Colonic mucosa (tissue), 4 donors: ENCODE measurements at places on chromosomes 12 and 14. TPM values are rescaled to one million over a fixed set of nuclear protein-coding genes. Genes with fewer than 3 reads are reported as not detected.
A peak's percentile ranks its signal among the peaks of the same experiment; 100 is the strongest.

Gene SUDS3
- total RNA-seq = 51.8 TPM

Gene ESR2
- total RNA-seq = 0.85 TPM

Gene DIO2
- total RNA-seq = 1.9 TPM

Gene TEDC1
- 55.7 TPM for total RNA-seq

Gene AQP2
- total RNA-seq = not detected

Gene BATF
- total RNA-seq = 1.3 TPM

DNA sequence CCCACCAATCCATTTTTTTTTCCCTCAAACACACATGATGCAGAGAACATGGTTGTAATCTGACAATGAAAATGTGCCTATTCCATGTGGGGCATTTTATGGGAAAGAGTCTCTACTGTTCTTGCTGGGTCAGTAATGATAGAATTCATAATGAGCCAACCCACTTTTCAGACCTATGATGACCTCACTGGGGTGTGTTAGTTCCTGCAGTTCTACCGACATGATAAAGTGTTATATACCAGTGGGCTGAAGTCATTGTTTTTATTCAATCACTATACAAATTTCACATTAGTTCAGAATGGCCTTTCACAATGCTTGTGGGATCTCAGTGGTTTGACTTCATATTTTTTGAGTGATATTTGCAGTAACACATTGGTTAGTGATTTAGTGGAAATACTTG lies 47.5 kb downstream of the PPFIBP1 start:
- no peak overlapping the region for H3K27ac ChIP-seq
- no peak for DNase-seq
- H3K4me1 ChIP-seq = no peaks in the 10 kb centered on the region

DNA sequence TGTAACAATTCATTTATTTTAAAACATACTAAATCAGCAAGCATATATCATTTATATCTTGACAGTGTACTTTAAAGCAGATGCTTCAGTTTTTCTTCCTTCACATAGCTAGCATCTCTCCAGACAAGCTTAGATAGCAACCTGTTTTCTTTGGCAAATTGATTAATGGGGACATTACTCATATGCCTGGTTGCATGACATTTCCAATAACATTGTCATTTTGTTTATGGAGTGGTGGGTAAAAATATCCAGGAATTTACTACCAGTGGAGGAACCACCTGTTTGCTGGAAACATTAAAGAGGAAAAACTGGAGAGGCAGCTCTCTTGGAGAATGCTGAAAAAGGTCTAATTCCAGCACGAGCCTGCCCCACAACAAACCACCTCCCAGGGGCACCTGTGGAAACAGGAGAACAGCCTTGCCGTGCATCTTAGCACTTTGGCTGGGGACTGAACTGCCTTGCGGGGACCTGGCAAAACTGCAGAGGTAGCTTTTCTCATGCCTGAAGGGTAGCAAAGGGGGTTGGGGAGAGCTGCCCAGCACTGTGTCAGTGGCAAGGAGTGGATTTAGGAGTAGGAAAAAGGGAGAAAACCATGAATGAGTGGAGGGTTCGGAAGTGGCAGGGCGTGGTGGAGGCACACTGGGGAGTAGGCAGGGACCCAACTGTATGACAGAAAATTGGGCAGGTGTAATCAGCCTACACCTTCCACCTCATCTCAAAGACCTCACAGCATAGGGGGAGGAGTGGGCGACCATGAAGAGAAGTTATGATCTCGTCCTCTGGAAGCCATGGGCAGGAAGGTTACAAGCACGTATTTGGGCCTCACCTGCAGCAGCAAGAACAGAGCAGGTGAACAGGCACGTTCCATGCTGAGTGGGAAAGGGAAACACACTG lies 11.7 kb upstream of the CREBL2 start:
- no peaks in the 10 kb centered on the region for H3K4me1 ChIP-seq
- H3K36me3 ChIP-seq = no peaks in the 10 kb centered on the region
- DNase-seq = no peak
- no peak overlapping the region for H3K4me3 ChIP-seq

- H3K36me3 ChIP-seq = peaks cover 5% of the 10 kb centered on the region
- no peak overlapping the region for H3K4me3 ChIP-seq
- H3K4me1 ChIP-seq = no peaks in the 10 kb centered on the region
- H3K27ac ChIP-seq = no peak overlapping the region
- DNase-seq = no peak
- no peaks in the 10 kb centered on the region for H3K27me3 ChIP-seq
Observed at GRCh38 chr12:47795121-47795813, 22.2 kb downstream of the SLC48A1 start.

- DNase-seq = peak; percentile 72
- H3K27ac ChIP-seq = no peak overlapping the region
- peaks cover 4% of the 10 kb centered on the region for H3K4me1 ChIP-seq
- no peaks in the 10 kb centered on the region for H3K36me3 ChIP-seq
- H3K4me3 ChIP-seq = peak overlapping the region; percentile 23
Observed at GRCh38 chr14:20630340-20631022, 11.0 kb downstream of the OR6S1 start.

DNA sequence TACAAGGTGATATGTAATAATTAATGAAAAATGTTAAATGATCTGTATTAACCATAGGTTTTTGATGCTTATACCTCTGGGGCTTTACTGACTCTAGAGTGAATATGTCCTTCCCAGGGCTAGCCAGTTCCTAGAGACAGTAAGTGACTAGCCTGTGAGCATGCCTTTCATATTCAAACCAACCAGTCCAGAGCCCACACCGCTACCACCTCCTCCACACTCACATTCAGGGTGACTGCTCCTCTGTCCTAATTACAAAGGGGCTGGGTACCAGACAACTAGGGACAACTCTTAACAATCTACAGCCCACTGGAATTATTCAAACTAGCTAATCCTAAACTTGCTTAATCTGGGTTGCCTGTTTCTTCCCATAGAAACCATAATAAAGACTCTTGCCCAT lies 49.0 kb downstream of the RALGAPA1 start:
- H3K27ac ChIP-seq = no peak overlapping the region
- H3K4me1 ChIP-seq = no peaks in the 10 kb centered on the region
- H3K27me3 ChIP-seq = no peaks in the 10 kb centered on the region
- DNase-seq = no peak
- H3K36me3 ChIP-seq = no peaks in the 10 kb centered on the region

- H3K27ac ChIP-seq = peak overlapping the region; percentile 88
- H3K4me3 ChIP-seq = peak overlapping the region; percentile 66
- no peaks in the 10 kb centered on the region for H3K27me3 ChIP-seq
- H3K4me1 ChIP-seq = peaks cover 17% of the 10 kb centered on the region
Observed at GRCh38 chr12:103930787-103931735, 851 bp downstream of the HSP90B1 start.

GRCh38 chr12:108180255-108181094 lies 51.4 kb downstream of the WSCD2 start:
- no peaks in the 10 kb centered on the region for H3K27me3 ChIP-seq
- no peak overlapping the region for H3K4me3 ChIP-seq
- H3K36me3 ChIP-seq = no peaks in the 10 kb centered on the region
- no peak overlapping the region for H3K27ac ChIP-seq

DNA sequence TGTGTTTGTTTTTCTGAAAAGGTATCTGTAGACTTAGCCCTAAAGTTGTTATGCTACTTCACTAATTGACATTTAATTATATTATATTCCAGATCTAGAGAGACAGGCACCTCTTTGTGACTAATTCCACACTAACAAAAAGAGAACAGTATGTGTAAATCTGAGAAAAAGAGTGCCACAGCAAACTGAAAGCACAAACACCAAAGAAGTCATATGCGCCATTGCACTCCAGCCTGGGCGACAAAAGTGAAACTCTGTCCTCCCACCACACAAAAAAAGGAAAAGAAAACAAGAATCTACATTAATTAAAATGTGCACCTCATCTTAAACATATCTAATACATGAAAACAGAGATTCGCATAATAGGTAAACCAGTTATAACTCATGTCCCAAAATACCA lies 4.4 kb upstream of the CSRNP2 start:
- H3K4me3 ChIP-seq = no peak overlapping the region
- no peak for DNase-seq
- no peaks in the 10 kb centered on the region for H3K36me3 ChIP-seq
- no peaks in the 10 kb centered on the region for H3K4me1 ChIP-seq
- no peaks in the 10 kb centered on the region for H3K27me3 ChIP-seq
- no peak overlapping the region for H3K27ac ChIP-seq
